Endodermal cell (in vitro differentiated cells): ENCODE measurements at places on chromosomes 5 and 9.

GRCh38 chr9:98807070-98807813 is at the start of gene GALNT12:
Gene GALNT12 (plus strand): TSS chr9:98807670. CDS start chr9:98807699, 29 bp downstream.
- DNase-seq = peak; percentile 83

- no peak for DNase-seq
Observed at GRCh38 chr5:59401637-59402036, 491.9 kb downstream of the PDE4D start.

GRCh38 chr5:6490693-6491092 is 42.0 kb downstream of the UBE2QL1 start:
- no peak for DNase-seq

- no peak for DNase-seq
Observed at GRCh38 chr9:129816501-129817435, 7.2 kb downstream of the TOR1A start.

DNA sequence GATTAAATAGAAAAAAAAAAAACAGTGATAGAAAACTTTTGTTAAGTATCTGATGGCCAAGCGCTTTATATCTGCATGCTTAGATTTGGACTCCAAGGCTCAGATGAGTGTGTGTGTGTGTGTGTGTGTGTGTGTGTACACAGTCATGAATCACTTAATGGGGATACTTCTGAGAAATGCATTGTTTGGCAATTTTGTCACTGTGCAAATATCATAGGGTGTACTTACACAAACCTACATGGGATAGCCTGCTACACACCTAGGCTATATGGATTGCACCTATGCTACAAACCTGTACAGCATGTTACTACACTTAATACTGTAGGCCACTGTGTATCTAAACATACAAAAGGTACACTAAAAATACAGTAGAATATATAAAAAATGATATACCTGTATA is 635.6 kb upstream of the NUDT12 start:
- DNase-seq = no peak

DNA sequence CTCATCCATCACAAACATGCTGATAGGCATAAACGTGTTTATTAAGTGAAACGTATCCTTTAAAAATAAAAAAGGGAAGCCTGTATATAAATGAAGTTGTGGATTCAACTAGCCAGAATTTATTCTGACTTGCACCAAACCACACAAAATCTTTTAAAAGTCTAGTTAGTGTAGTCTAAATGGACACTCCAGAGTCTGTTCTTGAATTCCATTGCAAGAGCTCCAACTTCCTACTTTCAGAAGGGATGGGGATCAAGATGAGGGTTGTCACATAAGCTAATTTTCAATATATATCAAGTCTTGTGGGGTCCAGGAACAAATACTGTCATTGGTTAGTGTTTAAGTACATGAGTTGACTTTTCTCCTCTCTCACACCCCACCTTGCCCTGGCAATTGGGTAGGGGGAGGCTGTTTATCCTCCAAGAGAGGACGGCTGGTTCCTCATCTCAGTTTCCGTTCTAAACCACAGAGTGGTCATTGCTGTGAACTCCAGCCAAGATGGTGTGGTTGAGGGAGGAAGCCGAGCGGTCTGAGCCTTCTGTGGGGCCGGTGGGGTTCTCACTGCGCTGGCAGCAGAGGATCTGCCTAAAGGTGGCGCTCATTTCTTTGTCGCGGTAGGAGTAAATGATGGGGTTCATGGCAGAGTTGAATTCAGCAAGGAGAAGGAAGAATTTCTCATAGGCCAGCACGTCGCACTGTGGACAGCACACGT is 163.2 kb downstream of the LPAR1 start:
- DNase-seq = peak; percentile 86

DNA sequence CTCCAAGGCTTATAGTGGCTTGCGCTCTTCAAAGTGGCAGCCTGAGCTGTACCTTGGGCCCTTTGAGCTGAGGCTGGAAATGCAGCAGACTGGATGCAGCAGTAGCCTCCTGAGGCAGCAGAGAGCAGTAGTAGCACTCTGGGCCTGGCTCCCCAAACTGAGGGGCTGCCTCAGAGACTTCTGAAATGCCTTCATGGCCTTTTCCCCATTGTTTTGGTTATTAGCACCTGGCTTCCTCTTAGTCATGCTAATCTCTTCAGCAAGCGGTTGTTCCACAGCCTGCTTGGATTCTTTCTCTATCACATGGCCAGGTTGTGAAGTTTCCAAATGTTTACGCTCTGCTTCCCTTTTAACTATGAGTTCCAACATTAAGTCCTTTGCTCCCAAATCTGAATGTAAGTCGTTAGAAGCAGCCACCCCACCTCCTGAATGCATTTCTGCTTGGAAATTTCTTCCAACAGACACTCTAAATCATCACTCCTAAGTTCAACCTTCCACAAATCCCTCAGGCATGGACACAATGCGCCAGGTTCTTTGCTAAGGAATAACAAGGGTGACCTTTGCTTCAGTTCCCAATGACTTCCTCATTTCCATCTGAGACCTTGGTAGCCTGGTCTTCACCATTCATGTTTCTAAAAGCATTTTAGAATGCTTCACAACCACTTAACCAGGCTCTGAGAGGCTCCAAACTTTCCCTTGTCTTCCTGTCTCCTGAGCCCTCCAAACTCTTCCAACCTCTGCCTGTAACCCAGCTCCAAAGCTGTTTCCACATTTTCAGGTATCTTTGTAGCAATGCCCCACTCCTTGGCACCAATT is 145.8 kb downstream of the ZDHHC21 start:
- DNase-seq = peak; percentile 94

DNA sequence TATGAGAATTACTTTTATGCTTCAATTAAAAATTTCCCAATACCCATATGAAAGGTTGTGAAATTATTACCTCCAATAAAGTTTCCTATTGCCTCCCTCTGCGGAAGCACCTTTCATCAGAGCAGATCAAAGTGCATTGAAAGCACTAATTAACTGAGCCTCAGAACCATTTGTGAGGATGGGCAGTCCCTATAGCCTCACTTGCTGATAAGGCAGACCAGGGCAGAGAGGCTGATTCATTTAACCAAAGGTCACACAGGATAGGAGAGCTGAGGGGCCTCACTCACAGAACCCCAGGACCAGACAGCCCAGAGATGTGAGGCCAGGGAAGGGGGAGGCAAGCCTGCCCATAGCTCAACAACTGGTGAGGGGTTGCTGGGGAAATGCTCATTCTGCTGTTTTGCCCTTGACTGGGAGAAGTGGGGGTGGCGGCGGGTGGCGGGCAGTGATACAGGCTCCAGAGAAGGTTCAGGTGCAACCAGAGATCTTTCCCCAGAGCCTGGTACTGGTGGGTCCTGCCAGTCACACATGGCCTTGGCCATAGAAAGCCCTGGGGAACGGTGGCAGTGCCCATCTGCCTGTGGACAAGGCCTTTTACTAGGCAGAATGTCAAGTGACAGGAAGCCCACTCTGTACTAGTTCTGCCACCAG is 57.9 kb downstream of the MACROH2A1 start:
- DNase-seq = no peak

GRCh38 chr5:14587150-14587549 is 5.6 kb downstream of the OTULINL start:
- no peak for DNase-seq

- DNase-seq = no peak
Observed at GRCh38 chr9:38319496-38320173, 72.9 kb upstream of the ALDH1B1 start.

- DNase-seq = peak; percentile 69
Observed at GRCh38 chr9:34510497-34511468, 12.0 kb downstream of the ENHO start.

DNA sequence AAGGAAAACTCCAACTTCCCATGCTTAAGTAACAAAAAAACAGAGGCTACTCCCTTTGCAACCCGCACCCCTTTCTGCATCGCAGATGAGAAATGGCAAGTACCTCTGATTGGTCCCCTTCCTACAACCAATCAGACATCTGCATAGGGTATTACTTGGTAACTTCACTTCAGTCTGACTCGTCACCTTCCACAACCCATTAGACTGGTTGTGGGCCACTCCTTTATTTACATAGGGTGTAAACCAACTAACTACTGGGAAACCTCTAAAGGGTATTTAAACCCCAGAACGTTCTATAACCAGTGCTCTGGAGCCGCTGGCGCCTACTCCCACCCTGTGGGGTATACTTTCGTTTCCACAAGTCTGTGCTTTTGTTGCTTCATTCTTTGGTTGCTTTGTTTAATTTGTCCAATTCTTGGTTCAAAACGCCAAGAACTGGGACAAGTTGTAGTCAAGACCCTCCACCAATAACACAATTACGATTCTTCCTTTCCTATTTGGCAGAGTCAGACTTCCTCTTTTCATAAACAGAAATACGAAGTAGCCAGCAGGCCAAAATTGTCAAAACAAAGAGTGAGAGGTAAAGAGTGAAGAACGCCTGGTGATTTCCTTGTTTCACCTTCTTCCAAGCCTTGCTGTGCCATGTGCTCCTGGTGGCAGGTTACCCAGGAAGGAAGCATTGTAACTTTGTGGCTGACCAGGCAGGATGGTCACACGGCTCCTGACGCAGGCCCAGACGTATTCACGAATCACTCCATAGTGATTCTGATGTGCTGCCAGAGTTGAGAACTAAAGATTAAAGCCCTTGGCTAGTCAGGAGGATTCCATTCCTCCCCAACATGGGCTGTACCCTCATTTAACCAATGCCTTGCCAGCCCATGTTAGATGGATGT is 477.4 kb downstream of the ARHGEF28 start:
- DNase-seq = no peak

- DNase-seq = no peak
Observed at GRCh38 chr5:139969318-139969717, 73.8 kb downstream of the NRG2 start.

GRCh38 chr5:116216246-116216645 is 131.4 kb downstream of the COMMD10 start:
- no peak for DNase-seq

- peak; percentile 96 for DNase-seq
Observed at GRCh38 chr9:120730654-120731514, 16.6 kb upstream of the MEGF9 start.

- DNase-seq = no peak
Observed at GRCh38 chr5:76473661-76474060, 70.6 kb downstream of the IQGAP2 start.

- no peak for DNase-seq
Observed at GRCh38 chr5:133396814-133397213, 215.5 kb downstream of the FSTL4 start.

GRCh38 chr9:99210572-99210971 is 11.2 kb downstream of the ALG2 start:
- no peak for DNase-seq

- DNase-seq = no peak
Observed at GRCh38 chr9:91342575-91342974, 19.1 kb downstream of the AUH start.

DNA sequence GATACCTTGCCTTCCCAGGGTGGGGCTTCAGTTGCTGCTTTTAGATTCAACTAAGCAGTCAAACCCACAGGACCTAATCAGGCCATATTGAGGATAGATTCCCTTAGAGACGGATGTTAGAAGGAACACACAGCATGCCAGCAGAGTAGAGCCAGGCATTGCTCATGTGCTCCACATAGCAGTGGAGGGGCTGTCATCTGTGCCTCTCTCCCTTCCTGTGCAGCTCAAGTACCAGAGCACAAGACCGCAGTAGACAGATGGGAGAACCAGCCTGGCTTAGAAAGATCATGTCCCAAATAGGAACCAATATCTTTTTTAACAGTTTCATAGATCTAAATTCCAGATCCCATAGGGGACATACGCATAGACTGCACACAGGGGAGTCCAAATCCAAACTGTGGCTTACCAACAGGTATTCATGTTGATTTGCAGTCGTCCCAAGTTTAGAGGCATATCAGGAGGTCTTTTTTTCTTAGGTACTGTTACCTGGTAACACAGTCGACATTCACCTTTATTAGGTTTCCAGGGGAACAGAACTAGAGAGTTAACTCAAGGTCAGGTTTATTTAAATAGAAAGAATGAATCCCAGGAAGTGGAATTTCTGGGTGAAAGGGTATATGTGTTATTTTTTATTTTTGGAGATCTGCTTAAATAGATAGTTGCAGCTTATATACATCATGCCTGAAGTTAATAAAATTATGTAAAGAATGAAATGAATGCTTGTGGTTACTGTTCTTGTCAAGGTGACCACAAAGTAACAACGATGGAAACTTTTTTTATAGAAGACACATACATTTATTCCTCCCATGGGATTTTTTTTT is 43.5 kb upstream of the PCAT7 start:
- DNase-seq = no peak

- no peak for DNase-seq
Observed at GRCh38 chr5:38923661-38924451, 78.0 kb downstream of the OSMR start.

DNA sequence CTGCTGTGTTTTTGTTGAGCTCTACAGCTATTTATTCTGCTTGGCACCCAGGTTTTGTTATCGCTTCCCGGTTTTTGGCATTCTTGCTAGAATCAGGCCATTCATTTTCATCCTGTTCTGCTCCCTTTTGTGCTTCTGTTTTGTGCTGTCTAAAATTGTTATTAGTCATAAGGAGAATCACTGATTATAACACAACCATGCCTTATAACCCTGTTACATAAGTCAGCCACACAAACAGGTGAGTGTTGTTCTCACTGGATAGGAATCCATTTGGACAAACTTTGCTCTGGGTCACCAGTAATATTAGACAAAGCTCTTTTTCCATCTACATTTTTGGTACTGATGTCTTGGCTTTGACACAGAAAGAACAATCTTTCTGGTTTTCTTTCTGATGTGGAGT is 622.8 kb downstream of the PSAT1 start:
- no peak for DNase-seq
